Stimulated activated CD4-positive, alpha-beta T cell treated with anti-CD3 and anti-CD28 coated beads, Interleukin-12 subunit alpha, Interleukin-12 subunit beta, amount 100 ng/mL, for 24 hours (primary cell): ENCODE measurements at places on chromosomes 6 and 20.

DNA sequence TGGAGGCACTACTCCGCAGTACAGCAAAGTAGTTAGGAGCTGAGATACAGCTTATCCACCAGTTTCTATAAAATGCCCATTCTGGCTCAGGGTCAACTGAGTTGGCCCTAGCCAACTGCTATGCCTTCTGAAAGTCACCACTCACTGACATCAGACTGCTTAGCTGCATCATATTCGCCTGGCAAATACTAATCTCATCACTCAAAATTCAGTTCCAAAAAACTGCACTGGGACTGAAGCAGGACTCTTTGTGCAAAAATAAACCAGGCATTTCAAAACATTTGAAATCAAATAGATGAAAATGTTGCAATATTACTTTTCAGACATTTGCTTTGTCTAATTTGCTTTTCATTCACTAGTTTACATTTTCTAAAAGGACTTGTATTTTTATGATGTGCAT is 230.0 kb downstream of the ALDH8A1 start:
- no peak for DNase-seq

GRCh38 chr6:151493804-151494234 is at the start of gene CCDC170:
Gene CCDC170, plus strand, starts transcription at chr6:151494017. Its CDS starts 112 bp downstream, at chr6:151494129.
- no peak for DNase-seq

DNA sequence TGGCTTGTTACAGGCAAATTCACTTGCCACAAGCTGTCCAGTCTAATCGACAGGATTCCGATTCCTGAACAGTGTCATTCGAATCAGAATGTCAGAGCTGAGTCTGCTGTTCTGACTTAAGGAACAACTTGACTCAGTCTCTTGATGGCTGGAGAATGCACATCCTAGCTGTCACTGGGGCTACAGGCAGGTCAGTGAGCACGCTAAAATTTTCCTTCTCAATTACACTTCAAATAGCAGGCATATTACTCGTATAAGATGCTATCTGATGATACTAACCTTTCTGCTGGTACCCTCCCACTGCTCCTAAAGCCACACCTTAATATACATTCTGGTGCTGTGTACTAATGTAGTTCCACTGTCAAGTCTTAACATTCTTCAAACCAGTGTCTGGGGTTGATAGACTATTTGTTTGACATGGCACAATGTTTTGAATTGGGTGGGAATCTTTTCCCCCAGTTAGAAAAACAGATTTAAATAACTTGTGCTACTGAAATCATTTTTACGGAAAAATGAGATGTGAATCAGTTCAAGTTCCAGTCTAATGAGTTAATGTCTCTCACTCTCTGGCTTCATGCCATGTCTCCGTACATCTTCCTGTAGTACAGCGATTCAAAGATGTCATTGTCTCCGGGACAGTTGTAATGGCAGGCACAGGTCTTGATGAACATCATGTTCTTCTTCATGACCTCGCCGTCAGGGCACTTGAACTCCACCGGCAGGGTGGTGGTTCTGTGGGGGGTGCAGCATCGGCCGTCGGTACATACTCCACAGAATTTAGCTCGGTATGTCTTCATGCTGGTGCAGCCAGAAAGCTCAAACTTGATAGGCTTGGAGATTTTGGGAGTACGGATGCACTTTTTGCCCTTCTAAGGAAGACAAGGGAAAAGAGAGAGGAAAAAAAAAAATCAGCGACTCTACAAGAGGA is 2.2 kb downstream of the CCN2 start:
- DNase-seq: no peak

DNA sequence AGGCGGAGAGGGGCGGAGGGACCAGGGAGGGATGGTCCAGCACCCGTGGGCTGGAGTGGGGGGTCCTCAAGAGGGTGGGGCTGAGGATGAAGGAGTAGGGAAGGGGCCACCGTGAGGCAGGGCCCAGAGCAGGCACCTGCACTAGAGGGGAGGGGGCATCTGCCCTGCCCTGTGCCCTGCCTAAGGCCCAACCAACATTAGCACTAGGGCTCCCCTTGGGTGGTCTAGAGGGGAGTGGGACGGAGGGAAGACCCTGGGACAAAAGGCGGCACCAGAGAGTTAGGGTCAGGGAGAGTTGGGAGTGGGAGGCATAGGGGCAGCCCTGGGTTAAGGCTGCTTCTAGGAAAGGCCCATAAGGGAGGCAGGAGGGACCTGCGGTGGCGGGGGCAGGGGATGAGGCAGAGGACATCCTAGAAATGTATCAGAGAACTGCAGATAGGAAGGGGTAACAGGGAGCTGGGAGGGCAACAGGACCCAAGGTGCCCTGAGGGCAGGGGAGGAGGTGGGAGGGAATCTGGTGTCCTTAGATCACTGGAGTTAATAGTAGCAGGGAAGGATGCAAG is 24.5 kb downstream of the HLA-F start:
- no peak for DNase-seq

DNA sequence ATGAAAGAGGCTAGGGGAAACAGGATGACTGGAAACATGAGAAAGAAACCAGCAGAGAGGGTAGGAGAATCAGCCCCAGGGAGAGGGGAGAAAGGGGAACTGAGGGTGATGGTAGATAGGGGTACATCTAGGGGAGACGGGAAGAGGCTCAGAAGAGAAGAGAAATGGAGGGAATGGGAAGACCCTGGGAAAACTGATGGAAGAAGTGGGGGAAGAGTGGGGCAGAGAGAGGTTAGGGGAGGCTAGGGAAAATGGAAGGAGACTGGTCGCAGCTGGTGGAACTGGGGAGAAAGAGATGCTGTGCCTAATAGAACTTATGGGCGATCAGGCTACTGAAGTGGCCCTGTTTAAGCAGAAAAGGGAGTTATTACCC is 548 bp downstream of the PROCR start:
- no peak for DNase-seq

DNA sequence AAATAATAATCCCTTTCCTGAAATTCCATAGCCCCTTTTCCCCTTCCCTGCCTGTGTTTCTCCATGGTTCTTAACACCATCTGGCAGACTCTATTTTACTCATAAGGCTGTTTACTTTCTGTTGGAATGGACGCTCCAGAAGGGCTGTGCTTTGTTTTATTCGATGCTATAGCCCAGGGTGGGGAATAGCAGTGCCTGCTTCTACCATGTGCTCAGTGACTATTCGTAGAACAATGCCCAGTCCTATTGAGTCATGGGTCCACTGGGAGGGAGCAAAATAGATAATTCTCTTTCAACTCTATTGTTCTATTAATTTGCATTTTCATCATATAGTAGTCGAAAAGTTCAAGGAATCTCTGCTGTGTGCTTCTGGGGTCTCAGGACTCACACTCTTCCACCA is 565.1 kb downstream of the C6orf118 start:
- no peak for DNase-seq

DNA sequence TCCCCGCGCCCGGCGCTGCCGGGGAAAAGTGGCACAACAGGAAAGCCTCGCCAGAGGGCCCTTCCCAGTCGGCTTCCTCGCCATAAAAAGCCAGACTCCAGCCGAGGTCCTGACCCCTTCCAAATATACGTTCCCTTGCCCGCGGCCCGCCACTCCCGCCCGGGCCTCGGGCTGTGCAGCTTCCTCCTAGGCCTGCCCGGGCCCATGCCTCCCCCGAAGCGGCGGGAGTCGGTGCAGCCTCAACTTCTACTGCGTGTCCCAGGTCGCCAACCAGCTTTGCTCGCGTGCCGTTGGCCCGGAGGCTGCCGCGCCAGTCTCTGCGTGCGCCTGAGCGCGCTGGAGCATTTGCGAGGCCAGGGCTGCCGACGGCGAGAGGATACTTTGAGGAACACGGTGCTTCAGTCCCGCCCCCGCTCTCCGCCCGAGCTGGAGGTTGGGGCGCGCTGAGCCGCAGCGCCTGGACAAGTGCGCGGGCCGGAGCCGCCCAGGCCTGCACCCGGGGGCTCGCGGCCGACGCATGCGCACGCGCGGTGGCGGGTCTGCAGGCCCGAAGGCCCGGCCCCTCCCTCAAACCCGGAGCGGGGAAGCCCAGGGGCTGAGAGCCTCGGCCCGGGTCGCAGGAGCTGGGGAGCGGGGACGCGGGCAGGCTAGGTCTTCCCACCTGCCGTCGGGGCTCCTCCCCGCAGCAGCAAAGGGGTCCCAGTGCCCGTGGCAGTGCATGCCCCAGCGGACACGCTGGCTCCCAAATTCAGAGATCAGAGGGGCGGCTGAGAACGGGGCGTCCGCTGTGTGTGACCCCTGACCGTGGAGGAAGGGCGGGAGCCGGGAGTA is 10.2 kb downstream of the FOXC1 start:
- no peak for DNase-seq

- no peak for DNase-seq
Observed at GRCh38 chr20:15654208-15654649, 919.0 kb downstream of the KIF16B start.

DNA sequence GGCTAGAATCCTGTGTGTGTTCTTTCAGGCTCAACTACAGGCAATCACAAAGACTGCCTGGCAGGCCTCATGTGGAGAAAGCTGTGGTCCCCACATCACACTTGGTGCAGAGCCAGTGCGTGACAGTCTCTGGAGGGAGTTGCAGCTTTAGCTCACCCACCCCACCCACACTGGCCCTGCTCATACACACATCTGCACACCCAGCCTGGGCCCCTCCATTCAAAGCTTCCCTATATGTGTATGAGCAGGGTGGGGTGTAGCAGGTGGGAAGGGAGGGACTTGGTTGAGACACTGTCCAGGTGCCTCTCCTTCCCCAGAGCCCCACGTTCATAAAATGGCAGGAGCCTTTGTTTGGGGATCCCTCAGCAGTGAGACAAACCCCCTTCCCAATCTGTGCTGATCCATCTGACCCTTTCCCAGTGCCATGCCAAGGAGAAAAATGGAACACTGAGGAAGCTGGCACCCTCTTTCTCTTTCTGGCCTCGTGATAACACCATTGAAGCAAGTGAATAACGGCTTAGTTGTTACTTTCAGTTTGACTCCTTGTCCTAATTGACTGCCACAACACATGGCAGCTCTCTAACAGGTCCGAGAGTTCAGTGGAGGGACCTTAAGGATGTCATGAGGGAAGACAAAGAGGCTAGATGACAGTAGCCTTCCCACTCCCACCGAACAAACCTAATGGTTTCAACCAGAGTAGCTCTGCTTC is 53.8 kb upstream of the NRSN1 start:
- no peak for DNase-seq

DNA sequence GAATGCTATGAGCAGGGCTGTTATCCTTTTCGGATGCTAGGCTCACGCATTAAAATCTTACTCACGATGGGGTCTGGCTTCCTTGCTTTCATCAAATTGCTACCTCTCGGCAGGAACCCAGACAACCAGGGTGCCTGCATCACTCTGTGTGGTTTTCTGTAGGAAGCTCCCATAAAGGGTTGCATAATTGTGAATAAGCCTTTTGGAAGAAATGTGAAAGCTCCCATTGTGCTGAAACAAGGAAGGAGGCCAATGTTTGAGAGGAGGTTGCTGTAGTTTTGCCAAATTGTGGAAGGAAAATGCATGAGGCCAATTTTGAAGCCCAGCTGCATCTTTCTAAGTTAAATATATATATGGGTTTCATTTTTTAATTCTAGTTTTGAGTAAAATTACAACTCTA is 615.5 kb downstream of the C6orf118 start:
- DNase-seq: no peak

DNA sequence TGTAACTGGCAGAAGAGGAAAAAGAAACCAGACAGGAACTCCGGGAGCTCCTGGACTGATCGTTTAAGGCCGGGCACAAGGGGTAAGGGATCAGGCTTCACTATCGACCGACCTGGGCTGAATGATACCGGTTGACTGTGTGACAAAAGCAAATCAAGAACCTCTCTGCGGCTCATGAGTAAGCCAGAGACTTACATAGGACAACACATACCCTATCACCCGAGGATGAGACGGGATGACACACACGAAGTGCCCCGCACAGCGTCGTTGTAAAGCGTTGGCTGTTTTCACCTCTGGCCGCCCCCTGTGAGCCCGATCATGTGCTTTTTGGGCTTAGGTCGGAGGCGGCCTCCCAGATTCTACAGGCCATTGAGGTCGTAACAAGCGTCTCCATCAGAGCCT is 695 bp upstream of the TGIF2 start:
- peak; percentile 47 for DNase-seq

DNA sequence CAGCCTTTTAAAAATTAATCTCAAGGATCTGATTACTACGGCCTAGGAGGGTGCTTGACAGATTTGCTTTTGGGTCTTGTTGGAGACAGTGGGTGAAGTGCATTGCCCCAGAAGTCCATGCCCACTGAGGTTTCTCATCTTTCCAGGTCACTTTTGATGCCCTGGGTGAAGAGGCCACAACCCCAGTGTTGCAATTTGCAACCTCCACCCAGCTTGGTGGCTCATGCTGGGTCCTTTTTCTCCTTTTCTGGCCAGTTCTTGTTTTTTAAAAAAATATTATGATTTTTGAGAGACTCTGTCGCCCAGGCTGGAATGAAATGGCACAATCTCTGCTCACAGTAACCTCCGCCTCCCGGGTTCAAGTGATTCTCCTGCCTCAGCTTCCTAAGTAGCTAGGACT is 9.4 kb downstream of the STX11 start:
- no peak for DNase-seq

GRCh38 chr20:57265336-57265996 is 975 bp downstream of the BMP7 start:
- no peak for DNase-seq

DNA sequence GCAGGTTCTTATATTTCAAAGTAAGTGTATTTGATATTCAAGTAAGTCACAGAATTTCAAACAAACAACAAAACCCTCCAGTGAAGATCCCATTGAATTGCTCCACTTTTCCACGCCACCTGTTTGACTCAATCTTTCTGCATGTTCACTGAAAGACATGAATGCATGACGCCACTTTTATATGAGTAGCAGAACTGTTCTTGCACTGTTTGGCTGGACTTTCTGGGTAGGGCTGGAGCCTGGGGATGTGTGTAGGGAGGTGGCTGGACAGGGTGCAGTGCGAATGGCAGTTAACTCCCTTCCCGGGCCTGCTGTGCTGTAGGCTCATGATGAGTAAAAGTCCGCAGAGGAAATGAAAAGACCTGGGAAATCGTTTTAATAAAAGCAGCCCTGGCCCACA is 39.7 kb downstream of the IL20RA start:
- DNase-seq: no peak

DNA sequence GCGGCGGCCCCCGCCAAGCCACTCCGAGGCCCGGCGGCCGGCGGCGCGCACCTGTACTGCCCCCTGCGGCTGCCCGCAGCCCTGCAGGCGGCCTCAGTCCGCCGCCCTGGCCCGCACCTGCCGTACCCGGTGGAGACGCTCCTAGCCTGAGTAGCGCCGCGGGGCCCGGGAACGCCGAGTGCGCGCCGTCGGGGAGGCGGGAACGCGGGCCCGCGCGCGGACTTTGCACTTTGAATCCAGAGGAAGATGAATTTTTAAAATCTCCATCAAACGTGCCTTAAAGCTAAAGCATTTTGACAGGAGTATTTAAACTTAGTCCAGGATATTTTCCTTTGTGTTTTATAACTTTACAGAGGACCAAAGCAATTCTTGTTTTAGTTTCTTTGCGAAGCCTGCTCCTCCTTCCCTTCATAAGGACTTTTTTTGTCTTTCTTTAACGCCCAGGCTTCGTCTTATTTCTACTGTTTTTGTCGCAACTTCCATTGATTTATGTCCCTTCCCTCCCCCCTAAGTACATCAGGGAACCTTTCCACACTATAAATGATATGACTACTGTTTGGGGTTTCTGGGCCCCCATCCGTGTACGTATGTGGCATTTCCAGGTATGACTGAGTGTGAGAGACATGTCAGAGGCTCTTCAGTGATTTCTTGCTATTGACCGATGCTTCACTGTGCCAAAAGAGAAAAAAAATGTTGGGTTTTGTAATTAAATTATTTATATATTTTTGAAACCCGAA is 2.0 kb downstream of the FOXQ1 start:
- DNase-seq: no peak

- no peak for DNase-seq
Observed at GRCh38 chr6:90485635-90486277, 101.1 kb downstream of the MAP3K7 start.
